ENCODE measurements at places on chromosomes 1 and 21.

DNA sequence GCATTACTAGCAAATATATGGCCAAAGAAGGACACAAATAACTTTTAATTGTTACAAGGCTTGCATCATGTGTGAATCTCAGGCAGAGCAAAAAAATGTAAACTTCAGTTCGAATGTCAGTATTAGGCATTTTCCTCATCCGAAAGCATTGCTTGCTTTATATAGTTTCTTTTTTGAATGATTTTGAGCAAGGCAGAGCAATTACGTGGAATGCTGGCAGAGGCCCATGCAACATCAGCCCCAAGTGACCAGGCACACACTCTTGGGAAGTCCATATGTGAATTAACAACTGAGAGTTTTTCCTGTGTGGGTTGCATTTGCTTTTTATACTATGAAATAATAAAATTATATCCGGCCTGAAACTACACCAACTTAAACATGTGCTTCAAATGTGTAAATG, 274.8 kb downstream of the PTPRC start:
- no peak for DNase-seq

GRCh38 chr1:228898582-228898992, 163.3 kb downstream of the RHOU start:
- no peak for DNase-seq

GRCh38 chr1:159142726-159143510, 28.5 kb upstream of the CADM3 start:
- no peak for DNase-seq

DNA sequence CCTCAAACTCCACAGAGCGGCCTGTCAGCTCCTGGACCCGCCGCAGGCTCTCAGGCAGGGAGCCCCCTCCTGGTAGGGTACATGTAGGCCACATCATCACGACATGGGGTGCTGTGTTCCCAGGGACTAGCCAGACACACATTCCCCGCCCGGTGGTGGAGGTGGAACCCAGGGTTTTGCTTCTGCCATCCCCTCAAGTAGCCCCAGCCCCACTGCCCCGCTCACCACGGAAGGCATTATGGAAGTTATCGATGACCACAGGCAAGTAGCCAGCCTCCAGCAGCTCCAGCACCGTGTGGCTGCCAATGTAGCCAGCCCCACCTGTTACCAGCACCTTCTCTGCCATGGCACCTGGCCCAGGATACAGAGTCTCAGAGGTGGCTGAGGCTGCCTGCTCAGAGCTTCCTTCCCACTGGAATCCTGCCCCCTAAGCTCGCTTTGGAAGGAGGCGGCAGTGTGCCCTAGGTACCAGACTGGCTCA, 1.9 kb downstream of the GALE start:
- DNase-seq = no peak

- DNase-seq = no peak
These were observed 14.0 kb downstream of the AGRN start for GRCh38 chr1:1033731-1034438.

DNA sequence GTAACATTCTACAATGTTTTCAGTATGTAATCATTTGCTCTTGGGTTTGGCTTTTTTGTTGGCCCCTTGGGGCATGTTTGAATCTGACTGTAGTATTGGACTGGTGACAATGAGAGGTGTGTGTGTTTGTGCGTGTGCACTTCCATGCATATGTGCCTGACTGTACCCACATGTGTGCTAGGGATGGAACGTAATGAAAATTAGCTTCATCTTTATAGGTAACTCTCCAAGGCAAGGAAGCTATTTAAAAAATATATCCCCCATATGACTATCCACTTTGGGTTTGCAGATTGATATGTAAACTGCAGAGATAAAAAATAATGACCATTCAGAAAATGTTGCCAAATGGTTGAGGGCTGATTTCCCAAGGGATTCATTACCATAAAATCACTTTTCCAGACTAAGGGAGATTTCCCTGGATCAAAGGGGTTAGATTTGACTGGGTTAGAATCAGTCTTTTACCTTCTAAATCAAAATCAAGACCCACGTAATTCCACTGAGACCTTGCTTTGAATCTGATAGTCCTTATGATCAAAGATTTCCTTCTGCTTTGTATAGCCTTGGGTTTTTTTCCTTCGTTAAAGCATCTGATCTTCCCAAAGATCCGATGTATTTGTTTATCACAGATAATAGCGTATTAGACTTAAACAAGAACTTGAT, 189.7 kb downstream of the CENPF start:
- no peak for DNase-seq

Measured in GM04503 (cell line).